ENCODE measurements at places on chromosomes 7 and 10. TPM values are rescaled to one million over a fixed set of nuclear protein-coding genes. Genes with fewer than 3 reads are reported as not detected.

The NKX1-2 gene
- total RNA-seq: 0.86 TPM

The TWIST1 gene
- total RNA-seq: 22.3 TPM

The LRRC61 gene
- total RNA-seq: 15.1 TPM

The GPR37 gene
- 10.5 TPM for total RNA-seq

The DENND2A gene
- 8.9 TPM for total RNA-seq

DNA sequence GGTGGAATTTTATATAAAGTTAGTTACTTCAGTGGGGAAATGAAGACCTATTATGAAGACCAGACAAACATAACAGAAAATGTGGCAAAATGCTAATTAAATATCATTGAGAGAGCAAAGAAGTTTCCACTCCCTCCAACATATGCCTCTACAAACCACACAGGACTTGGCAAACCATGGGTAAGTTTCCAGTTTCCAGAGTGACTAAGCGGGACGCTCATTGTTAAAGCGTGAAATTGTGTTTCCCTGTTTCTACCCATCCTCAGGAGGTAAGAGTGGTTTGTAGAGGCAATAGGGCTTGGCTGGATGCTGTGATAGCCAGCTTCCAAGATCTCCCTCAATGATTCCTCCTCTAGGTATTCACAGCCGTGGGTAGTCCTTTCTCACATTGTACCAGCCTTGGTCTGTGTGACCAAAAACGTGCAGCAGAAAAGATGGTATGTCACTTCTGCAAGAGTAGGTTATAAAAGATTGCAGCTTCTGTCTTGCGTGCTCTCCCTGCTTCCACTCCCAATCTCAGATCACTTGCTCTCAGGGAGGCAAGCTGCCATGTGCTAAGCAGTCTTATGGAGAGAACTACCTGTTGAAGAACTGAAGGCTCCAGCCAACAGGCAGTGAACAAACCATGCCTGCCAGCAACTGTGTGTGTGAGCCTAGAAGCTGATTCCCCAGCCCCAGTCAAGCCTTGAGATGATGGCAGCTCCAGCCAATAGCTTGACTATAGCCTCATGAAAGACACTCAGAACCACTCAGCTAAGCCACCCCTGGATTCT is 35.7 kb downstream of the CBX3 start:
- no peaks in the 10 kb centered on the region for H3K27me3 ChIP-seq
- no peaks in the 10 kb centered on the region for H3K4me1 ChIP-seq
- H3K4me3 ChIP-seq: no peak overlapping the region
- H3K36me3 ChIP-seq: no peaks in the 10 kb centered on the region
- H3K27ac ChIP-seq: no peak overlapping the region

DNA sequence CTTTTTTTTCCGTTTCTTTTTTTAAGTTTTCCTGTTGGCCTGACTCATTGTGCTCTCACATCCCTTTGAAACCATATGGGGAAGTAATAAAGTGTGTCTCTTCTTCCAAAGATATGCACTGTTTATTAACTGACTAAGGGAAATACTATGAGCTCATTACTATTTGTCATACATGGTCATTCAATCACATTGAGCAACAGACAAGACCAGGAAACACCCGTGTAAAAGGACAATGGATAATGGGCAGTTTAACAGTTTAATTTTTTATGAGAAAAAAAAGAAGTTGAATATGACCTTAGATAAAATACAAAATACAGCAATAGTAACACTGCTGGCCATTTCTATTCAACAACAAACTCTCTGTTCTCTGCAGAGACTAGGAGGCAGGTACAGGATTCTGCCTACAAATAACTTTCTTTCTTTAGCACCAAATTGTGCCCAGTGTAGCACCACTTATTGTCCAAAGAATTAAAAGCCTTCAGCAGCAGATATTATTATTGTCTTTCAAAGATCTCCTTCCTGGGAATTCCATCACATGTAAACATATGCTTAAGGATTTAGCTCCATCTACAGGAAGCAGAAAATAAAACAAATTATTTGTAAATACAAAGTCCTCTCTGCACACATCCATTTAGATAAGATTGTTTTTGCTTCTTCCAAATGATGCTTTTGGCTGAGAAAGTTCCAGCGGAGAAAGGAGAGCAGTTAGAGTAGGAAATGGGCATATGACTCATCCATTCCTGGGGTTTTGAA is 55.0 kb upstream of the AKR1E2 start:
- peak overlapping the region; percentile 16 for H3K4me3 ChIP-seq
- H3K4me1 ChIP-seq: peaks cover 62% of the 10 kb centered on the region
- H3K36me3 ChIP-seq: no peaks in the 10 kb centered on the region

DNA sequence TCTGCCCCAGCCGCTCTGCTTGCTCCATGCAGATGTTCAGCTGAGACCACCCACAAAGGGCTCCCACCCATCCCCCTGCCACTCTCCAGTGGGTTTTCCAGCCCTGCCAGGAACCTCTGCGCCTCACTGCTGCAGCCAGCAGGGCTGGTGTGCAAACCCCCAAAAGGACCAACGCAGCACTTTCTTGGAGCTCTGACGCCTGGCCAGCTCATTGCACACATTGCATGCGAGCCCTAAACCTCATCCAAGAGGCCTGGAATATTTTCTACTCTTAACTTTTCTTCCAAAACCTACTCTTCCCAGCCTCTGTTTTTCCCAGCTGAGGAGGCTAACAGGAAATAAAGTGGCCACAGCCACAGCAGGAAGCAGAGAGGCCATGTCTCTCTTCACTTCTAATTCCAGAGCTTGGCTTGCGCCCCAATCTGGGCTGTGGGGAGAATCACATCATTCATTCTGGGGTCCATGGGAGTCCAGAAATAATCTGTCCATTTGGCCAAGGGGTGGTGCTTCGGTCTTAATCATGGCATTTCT is 4.6 kb upstream of the FAM170B start:
- no peak overlapping the region for H3K4me3 ChIP-seq
- peaks cover 20% of the 10 kb centered on the region for H3K4me1 ChIP-seq

DNA sequence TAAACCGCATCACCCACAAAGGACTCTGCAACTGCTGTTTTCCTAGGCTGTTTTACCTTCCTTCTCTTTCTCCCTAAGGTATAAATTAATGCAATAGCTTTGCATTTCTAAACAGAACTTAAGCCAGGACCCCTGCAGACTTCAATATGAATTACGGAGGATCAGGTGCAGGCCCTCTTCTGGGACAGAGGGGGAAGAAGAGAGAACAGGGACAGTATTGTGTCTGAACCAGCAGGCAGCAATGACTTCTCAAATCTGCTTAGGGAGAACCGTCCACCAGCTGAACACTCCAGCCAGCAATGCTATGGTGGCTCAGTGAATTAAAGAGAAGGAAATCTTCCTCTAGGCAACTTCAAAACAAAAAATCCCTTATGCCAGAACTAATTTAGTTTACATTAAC is 35.7 kb downstream of the POLR3A start:
- H3K4me1 ChIP-seq: peaks cover 12% of the 10 kb centered on the region
- H3K36me3 ChIP-seq: peaks cover 54% of the 10 kb centered on the region
- H3K27me3 ChIP-seq: no peaks in the 10 kb centered on the region
- H3K27ac ChIP-seq: no peak overlapping the region

- no peak for DNase-seq
- no peaks in the 10 kb centered on the region for H3K36me3 ChIP-seq
- H3K27ac ChIP-seq: no peak overlapping the region
- no peak overlapping the region for H3K4me3 ChIP-seq
Observed at GRCh38 chr7:149800169-149800555, 26.8 kb upstream of the ZNF467 start.

- peak; percentile 97 for DNase-seq
- no peaks in the 10 kb centered on the region for H3K36me3 ChIP-seq
- peaks cover 32% of the 10 kb centered on the region for H3K4me1 ChIP-seq
- no peak overlapping the region for H3K4me3 ChIP-seq
- H3K27me3 ChIP-seq: peaks cover 20% of the 10 kb centered on the region
- peak overlapping the region; percentile 2 for H3K27ac ChIP-seq
Observed at GRCh38 chr10:70475661-70476060, 2.9 kb upstream of the PALD1 start.

GRCh38 chr10:46266306-46266985 is 20.4 kb upstream of the ANTXRL start:
- DNase-seq: no peak
- H3K27me3 ChIP-seq: no peaks in the 10 kb centered on the region
- no peaks in the 10 kb centered on the region for H3K4me1 ChIP-seq
- no peak overlapping the region for H3K4me3 ChIP-seq

DNA sequence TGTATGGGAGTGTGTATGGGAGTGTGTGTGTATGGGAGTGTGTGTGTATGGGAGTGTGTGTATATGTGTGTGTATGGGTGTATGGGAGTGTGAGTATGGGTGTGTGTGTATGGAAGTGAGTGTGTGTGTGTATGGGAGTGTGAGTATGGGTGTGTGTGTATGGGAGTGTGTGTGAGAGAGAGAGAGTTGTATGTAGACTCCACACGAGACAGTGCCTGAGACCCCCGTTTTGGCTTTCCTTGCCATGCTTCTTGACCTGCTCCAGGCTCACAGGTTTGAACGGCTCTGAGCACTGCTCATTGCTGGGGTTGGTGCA is 49.7 kb downstream of the COL17A1 start:
- H3K4me3 ChIP-seq: no peak overlapping the region
- H3K27ac ChIP-seq: no peak overlapping the region
- no peaks in the 10 kb centered on the region for H3K4me1 ChIP-seq
- no peaks in the 10 kb centered on the region for H3K27me3 ChIP-seq

DNA sequence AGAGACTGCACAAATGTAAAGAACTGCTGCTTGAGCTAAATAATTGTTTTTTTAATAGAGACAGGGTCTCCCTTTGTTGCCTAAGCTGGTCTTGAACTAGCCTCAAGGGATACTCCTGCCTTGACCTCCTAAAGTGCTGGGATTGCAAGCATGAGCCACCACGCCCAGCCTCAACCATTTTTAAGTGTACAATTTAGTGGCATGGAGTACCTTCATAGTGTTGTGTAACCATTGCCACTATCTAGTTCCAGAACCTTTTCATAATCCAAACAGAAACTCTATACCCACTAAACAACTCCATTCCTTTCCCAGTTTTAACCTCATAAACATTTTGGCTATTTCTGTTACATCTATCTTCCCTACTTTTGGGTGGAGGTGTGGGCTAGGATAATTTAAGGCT is 6.7 kb downstream of the EIF4H start:
- DNase-seq: no peak
- H3K27ac ChIP-seq: no peak overlapping the region
- no peak overlapping the region for H3K4me3 ChIP-seq
- H3K27me3 ChIP-seq: no peaks in the 10 kb centered on the region
- H3K36me3 ChIP-seq: peaks cover 47% of the 10 kb centered on the region
- H3K4me1 ChIP-seq: peaks cover 22% of the 10 kb centered on the region

- H3K36me3 ChIP-seq: no peaks in the 10 kb centered on the region
- no peak overlapping the region for H3K4me3 ChIP-seq
- DNase-seq: no peak
- no peak overlapping the region for H3K27ac ChIP-seq
- H3K27me3 ChIP-seq: no peaks in the 10 kb centered on the region
Observed at GRCh38 chr10:10816447-10816846, 201.2 kb upstream of the CELF2 start.

- H3K27ac ChIP-seq: no peak overlapping the region
- H3K36me3 ChIP-seq: no peaks in the 10 kb centered on the region
- no peak overlapping the region for H3K4me3 ChIP-seq
- DNase-seq: no peak
- H3K27me3 ChIP-seq: no peaks in the 10 kb centered on the region
Observed at GRCh38 chr10:61623161-61623560, 39.6 kb upstream of the CABCOCO1 start.

- no peak for DNase-seq
- H3K36me3 ChIP-seq: peaks cover 7% of the 10 kb centered on the region
- H3K4me3 ChIP-seq: no peak overlapping the region
- H3K4me1 ChIP-seq: peaks cover 16% of the 10 kb centered on the region
Observed at GRCh38 chr7:37927773-37928444, 7.5 kb downstream of the EPDR1 start.

DNA sequence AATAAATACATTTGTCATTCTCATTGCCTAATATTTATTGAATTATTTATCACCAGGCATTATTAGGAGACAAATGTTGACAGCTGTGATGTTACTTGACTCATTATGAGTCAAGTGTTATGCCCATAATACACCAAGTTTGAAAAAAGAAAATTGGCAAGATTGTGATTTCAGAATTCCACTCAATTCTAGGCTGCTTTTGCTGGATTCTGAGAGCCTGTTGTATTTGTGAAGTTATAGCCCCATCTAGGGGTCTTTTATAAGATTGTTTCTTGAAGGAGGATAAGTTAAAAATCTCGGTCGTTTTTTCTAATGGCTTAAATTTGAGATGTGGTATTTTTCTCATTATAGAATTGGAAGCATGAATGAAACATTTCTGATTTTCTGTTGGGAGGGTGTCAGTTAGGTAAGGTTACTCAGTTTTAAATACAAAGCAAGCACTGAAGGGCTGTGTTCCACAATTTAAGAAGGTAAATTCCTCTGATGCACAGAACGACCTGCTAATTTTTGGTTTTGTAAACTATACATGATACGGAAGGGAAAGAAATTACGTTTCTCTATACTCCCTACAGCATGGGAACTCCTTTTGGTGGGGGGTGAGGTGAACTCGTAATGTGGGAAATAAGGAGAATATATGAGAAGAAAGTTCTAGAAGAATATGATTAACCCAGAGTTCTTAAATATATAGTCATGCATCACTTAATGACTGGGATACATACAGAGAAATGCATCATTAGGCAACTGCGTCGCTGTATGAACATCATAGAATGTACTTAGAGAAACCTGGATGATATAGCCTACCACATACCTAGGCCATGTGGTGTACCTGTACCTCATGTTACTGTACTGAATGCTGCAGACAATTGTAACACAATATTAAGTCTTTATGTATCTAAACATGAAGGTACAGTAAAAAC is 2.6 kb downstream of the STK31 start:
- H3K36me3 ChIP-seq: no peaks in the 10 kb centered on the region
- no peaks in the 10 kb centered on the region for H3K27me3 ChIP-seq
- no peak overlapping the region for H3K27ac ChIP-seq
- peak overlapping the region; percentile 46 for H3K4me3 ChIP-seq
- H3K4me1 ChIP-seq: peaks cover 32% of the 10 kb centered on the region

DNA sequence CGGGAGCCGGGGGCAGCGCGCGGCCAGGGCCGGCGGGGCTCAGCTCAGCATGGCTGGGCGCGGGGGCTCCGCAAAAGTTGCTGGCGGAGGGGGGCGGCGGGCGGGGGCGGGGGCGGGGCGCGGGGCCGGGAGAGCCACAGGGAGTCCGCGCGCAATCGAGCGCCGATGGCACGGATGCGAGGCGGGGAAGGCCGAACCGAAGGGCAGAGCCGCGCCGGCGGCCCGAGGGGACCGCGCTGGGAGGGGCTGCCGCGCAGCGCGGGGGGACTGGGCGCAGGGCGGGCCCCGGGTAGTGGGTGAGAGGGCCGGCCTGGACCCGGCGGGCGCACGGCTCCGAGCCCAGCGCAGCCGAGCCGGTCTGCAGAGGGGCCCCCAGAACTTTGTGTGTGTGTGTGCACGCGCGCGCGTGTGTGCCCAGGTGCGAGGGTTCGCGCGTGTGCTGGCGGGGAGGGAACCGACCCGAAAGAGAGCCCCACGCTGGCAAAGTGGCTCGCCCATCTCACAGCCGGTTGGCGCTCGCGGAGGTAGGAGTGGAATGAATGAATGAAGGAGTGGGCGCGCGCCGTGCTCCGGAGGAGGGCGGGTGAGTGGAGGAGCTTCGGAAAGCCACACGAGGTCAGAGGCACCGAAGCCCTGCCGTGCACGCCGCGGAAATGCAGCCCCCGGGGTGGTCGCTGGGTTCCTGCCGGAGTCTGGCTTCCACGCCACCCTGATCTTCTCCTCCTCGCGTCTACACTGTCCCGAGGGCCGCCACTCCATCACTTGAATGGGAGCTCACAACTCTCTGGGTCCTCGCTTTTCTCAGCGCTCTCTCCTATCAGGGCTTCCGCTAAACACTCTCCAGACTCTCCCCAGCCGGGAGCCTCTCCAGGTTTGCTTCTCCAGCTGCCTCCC is at the start of gene HIPK2:
Gene HIPK2 (minus strand): TSS at position 51 of the 894 bp plus-strand sequence. CDS start 375 bp downstream, outside the sequence.
- no peaks in the 10 kb centered on the region for H3K27me3 ChIP-seq
- peak within 1 kb of the TSS; percentile 99 for H3K27ac ChIP-seq
- peaks cover 46% of the 10 kb centered on the region for H3K4me1 ChIP-seq
- peak within 1 kb of the TSS; percentile 84 for H3K4me3 ChIP-seq
